ENCODE measurements at places on chromosomes 2 and 18.

DNA sequence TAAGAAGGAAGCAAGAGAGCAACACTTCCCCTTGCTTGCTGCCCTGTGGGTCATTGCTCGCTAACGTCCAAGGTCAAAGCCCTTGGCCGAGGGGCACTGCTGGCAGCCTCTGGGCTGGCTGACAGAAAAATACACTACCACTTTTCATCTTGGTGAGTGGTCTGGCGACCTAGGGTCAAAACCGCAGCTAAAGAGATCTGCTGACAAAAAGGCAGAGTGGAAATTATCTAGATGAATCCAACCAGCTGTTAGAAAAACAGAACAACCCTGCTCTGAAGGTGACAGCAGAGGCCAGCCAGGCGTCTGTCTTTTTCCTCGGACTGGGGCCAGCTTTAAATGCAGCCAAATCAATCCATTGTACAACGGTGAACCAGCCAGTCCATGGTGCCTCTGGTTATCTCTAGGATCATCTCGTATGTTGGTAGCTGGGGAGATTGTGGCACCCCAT lies 92.6 kb downstream of the CD8B2 start:
- no peak for DNase-seq

DNA sequence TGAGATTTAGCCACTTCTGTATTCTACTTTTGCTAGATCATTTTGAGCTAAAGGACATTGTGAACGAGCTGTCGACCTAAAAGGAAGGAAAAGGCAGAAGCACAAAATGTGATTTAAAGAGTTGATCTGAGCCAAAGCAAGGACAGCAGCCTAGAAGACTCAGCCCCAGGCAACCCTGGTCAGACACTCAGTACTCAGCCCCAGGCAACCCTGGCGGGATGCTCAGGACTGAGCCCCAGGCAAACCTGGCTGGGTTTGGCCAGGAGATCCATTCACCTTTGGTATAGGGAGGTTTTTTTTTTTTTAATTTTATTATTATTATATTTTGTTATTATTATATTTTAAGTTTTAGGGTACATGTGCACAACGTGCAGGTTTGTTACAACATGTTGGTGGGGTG lies 34.3 kb upstream of the PXDN start:
- DNase-seq: no peak

- DNase-seq: no peak
These were observed 51.1 kb downstream of the AP1S3 start for GRCh38 chr2:223786236-223786635.

GRCh38 chr2:86412007-86412406 lies 29.2 kb upstream of the KDM3A start:
- no peak for DNase-seq
